Cortex of kidney (tissue), 1 donor: ENCODE measurements at places on chromosomes 5 and 9.

DNA sequence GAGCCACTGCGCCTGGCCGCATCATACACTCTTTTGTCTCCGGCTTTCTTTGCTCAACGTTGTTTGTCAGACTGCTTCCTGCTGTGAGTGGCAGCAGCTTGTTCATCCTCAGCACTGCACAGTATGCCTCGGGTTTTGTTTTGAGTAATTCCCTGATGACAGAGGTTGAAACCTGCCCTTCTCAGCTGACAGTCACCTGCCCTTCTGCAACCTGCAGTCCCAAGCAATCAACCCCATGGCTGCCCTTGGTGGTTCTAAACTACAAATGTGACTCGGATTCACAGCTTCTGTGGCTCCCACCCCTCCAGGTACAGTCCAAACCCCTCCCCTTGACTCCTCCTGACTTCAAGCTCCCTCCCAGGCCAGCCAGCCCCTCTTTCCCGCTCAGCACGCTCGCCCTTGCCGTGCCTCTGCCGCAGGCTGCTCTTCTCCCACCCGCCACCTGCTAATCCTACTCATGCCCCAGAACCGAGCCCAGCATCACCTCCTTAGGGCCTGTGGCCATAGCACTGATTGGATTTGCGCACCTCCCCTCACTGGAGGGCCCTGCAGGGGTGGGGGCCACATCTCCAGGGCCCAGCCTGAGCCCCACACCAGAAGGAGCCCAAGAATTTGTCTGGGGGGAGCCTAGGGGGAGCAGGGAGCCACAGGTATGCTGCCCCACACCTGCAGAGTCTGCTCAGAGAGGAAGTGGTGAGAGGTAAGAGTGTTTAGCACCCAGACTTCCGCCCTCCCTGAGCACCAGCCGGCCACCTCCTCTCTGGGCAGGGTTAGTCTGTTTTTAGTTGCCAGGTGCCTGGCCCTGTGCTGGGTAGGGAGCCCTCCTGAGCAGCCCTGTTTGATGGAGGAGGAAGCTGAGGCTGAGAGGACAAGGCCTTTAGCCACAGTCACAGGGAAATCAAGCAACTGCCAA, 10.1 kb downstream of the EEIG1 start:
- DNase-seq = no peak

- DNase-seq = no peak
Measured at GRCh38 chr9:86352440-86353077, 1.7 kb downstream of the TUT7 start.

- no peak for DNase-seq
Measured at GRCh38 chr9:35415402-35416097, 74.4 kb upstream of the RUSC2 start.

DNA sequence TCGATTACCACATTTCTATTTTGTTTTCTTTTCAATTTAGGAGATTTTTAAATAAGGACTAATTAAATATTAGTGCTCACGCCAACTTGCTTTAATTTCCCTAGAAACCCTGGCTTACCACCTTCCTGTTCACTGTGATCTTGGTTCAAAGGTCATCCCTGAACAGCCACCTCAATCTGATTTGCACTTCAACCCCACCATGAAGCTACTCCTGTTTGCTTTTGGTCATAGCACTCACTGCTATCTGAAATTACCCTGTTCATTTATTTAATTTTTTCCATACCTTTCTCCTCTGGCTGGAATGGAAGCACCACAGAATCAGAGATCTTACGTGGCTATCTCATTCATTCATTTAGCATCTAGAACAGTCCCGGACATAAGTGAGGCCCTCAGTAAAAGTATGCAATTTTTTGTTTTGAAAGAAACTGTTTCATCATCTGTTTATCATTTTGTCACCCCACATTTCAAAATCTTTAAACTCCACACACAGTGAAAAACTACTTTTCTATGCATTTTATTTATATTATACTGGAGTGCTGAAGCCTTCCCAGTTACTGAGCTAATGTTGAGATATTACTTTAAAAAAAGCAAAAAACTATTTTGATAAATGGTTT, 17.2 kb upstream of the ADAMTSL1 start:
- no peak for DNase-seq

GRCh38 chr5:150510460-150511263, 2.7 kb downstream of the NDST1 start:
- DNase-seq = no peak

- DNase-seq = no peak
Measured at GRCh38 chr9:122065923-122066629, 27.0 kb downstream of the TTLL11 start.

DNA sequence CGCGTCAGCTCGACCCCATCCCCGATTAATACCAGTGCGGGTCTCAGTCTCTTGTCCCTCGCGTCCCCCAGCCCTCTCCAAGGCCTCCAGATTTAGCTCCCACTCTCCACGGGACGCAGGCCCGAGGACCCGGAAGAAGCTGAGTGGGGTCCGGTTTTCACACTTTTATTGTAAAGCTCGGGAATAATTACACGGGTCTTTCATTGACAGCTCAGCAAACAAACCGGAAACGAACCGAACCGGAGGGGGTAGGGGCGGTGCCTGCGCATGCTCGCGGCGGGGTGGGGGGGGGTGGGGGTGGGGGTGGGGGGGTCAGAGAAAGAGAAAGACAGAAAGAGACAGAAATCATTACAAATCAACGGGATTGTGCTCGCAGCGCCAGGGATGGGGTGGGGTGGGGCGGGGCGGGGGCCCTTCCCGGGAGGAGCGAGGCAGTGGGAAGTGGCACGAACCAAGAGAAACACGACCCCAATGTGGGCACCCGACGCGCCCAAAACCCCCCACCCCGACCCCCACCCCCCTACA, 27.9 kb downstream of the PCDH1 start:
- no peak for DNase-seq

GRCh38 chr5:158514319-158514985, 585.3 kb downstream of the EBF1 start:
- no peak for DNase-seq

GRCh38 chr5:1724822-1725602, 74.6 kb downstream of the MRPL36 start:
- no peak for DNase-seq

DNA sequence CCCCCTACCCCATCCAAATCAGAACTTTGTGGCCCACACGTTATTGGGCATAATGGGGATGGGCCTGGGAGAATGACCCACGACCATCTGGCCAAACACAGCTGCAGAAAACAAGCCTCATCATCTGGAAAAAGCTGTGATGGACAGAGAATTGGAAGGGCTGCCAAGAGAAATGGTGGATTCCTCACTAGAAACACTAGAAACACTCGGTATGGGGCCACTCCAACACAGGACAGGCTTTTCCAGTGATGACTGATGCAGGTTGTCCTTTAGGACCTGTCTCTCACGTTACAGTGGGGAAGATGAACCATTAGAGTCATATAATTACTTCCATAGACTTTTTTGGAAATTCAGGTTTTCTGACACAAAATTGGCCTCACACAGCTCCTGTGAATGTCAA, 172.4 kb upstream of the TARS1 start:
- DNase-seq = no peak

DNA sequence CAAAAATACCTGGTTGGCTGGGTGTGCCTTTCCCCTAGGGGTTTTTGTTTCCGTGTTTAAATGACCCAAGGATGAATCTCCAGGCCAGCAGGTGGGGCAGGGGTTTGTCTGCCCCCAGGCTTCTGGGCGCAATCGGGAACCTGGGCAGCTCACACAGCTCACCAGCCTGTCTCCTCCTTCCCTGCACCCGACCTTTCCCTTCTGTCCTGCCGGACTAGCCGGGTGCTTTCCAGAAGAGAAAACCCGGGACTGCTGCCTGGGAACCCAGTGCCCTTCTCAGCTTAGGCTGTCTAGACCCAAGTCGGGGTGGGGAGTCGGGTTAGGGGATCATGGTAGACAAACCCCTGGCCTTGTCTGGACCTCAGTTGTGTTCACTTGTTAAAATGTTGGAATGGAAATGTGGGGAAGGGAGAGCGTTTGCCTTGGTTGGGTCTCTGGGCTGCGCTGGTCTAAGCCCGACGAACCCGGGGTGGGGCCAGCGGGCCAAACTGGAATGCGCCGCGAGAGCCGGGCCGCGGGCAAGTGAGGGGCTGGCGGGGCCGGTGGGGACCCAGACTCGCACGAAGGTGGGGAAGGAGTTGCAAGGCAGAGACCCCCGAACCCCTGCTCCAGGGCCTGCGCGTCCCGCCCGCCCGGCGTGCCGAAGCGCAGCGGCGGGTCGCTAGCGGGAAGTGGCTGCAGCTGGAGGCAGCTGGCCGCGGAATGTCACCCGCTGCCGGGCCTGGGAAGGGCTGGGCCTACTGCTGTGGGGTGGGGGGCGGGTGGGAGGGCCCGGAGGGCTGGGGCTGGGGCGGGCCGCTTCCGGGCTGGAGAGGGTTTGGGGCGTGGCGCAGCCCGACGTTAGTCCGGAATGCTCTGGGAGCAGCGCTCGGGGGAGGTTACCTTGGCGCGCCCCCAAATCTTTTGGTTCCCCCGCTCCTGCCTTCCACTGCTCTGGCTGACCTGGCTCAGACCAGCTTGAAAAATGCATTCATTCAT, 84.6 kb downstream of the DAB2IP start:
- DNase-seq = peak; percentile 22

GRCh38 chr9:126126807-126127206, 199.8 kb upstream of the MVB12B start:
- DNase-seq = no peak

- no peak for DNase-seq
Measured at GRCh38 chr9:96048956-96049831, 173.7 kb downstream of the ERCC6L2 start.

DNA sequence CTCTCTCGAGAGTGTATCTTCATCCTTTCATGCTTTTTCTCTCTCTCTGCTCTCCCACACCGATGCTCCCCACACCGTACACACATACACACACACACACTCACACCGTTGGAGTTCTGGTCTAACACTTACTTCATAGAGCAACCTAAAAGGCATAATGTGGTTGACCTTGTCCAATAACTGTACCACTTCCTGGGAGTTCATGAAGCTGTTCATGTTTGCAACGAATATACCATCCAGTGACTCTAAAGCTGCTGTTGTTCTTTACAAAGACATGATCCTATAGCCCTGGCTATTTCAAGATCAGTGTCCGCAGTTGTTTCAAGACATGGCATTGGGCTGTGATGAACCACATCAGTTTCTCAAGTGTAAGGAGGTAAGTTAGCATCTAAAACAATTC, 10.0 kb downstream of the MEF2C start:
- DNase-seq = no peak

DNA sequence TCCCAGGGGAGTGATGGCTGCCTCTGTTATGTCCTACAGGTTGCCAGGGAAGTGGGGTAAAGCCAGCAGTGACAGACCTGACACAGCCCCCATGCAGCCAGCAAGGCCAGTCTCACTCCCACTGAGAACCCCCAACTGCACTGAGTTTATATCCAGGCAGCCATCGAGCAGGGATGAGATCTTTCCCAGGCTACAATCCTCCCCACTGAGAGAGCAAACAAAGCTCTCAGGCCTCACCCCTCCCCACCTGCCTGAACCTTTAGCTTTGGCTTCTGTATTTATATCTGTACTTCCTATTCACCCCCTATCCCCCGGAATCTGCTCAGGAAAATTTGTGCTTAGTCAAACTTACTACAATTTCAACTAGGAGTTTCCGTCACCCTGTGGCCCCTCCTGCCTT, 284.1 kb downstream of the FAM170A start:
- no peak for DNase-seq

DNA sequence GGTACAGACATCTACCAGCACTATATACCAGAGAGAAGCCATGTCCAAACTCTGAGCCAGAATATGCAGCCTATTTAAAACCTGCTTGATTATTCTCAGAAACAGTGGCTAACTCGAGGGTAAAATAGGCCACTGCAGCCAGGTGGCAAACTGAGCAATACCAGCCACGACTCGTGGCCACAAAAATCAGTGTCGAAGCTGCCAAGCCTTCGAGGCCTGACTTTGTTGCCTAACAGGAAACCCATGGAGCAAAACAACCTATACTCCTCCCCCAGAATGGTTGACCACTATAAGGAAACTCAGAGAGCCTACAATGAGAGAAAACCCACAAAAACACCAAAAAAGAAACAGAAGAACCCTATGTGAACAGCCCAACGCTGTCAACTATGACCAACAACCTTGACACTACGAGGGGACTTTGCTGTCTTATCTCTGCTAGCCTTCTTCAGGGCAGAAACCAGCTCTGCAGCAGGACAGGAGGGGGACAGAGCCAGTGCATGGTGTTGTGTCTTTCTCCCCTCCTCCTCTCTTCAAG, 133.8 kb downstream of the TMEM174 start:
- no peak for DNase-seq

DNA sequence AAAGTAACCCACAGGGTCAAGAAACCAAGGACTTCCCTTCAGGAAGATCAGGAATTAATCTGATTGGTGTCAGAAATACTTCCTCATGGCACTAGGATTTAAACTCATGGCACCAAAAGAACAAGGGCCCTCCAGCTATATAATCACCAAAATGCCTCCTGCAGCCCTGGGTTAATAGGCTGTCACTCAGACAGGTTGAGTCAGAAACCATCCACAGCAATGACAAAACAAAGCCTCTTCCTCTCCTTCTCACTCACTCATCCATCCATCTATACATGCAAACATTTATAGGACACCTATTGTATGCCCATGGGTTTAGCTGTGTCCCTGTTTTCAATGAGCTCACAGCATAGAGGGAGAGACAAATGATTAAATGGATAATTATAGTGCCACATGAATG, 62.5 kb upstream of the SPOCK1 start:
- no peak for DNase-seq

DNA sequence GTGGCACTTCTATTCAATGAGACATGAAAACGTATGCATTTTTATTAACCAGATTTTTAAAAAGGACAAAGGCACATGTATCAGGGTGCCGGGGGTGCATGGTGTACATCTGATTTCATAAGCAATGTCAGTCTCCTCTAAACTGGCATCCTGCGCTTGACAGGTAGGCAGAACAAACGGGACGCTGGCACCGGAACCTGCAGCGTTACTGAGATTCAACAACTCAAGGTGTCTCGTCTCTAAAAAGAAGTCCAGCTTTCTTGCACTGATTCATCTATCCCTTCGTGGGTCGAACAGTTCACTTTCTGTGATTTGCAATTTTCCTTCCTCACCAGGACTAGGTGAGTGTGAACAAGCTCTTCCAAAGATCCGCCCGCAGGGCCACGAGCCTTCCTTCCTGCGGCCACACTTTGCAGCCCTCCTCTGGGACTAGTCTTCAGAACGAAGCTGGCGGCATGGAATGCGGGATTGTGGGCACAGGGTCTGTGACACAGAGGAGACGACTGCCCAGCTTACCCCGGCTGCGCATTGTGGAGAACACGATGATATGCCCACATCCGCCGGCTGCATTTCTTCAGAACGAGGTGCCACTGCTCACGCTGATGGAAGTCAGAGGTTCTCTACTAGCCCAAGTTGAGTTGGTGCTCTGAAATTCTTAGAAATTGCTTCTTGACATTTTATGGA, 7.2 kb downstream of the SLC6A3 start:
- no peak for DNase-seq

- no peak for DNase-seq
Measured at GRCh38 chr5:52998552-52999313, 9.6 kb downstream of the ITGA2 start.

GRCh38 chr9:69768716-69769115, 8.9 kb upstream of the PTAR1 start:
- DNase-seq = no peak

DNA sequence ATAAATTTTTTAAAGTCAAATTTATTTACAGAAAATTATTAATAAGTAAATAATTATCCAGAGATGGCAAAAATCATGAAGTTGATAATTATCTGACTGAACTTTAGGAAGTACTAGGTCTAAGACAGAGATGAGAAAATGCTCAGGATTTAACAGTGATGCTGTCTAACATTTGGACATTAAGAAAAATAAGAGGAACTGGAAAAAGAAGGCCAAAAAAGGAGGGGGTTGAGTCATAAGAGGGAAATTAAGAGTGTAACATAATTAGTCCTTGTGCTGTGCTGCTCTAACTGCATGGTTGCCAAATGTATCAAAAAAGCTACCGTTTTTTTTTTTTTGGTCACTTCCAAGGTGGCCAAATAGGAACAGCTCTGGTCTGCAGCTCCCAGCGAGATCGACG, 35.4 kb upstream of the TUT7 start:
- DNase-seq = no peak
